ENCODE measurements at places on chromosomes 2 and 18.

- no peak for DNase-seq
Measured at GRCh38 chr2:168673265-168674189, 128.9 kb upstream of the NOSTRIN start.

- DNase-seq, result no peak
Measured at GRCh38 chr2:197011801-197012641, 85.5 kb upstream of the PGAP1 start.

- DNase-seq, result no peak
Measured at GRCh38 chr2:158542577-158542976, 85.8 kb downstream of the PKP4 start.

- DNase-seq, result no peak
Measured at GRCh38 chr2:95008306-95008705, 17.2 kb upstream of the MAL start.

GRCh38 chr2:135951041-135951583, 34.3 kb downstream of the DARS1 start:
- DNase-seq, result no peak

DNA sequence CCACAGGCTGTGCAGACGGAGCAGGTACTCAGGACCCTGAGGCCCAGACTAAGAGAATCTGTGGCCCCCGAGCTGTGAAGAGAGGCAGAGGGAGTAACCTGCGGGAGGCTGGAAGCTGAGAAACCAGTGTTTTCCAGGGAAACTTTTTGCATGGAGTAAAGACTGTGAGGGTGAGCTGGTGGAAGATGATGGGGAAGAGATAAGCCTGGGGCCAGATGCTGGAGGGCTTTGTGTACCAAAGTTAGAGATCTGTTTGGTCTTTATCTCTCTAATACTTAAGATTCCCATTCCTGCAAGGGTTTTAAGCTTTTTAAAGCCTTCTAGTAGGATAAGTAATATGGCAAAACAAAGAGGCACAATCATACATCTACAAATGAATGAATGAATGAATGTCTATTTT, 43.7 kb upstream of the MEX3C start:
- no peak for DNase-seq

DNA sequence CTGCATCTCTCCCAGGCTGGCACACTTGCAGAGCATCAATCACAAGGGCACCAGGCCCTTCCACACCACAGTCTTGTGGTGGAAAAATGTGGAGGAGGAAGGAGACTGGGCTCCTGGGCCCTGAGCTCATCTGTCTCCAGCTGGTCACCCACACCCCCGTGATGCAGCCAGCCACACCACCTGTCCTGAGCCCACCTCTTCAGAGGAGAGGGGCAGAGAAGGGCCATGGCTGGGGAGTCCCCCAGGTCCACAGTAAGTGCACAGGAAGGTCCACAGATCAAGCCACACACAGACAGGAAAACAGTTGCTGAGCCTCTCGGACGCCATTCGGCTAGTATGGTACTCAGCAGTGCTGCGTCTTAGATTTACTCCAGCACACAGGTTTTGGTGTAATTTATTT, 203.5 kb upstream of the SALL3 start:
- no peak for DNase-seq

DNA sequence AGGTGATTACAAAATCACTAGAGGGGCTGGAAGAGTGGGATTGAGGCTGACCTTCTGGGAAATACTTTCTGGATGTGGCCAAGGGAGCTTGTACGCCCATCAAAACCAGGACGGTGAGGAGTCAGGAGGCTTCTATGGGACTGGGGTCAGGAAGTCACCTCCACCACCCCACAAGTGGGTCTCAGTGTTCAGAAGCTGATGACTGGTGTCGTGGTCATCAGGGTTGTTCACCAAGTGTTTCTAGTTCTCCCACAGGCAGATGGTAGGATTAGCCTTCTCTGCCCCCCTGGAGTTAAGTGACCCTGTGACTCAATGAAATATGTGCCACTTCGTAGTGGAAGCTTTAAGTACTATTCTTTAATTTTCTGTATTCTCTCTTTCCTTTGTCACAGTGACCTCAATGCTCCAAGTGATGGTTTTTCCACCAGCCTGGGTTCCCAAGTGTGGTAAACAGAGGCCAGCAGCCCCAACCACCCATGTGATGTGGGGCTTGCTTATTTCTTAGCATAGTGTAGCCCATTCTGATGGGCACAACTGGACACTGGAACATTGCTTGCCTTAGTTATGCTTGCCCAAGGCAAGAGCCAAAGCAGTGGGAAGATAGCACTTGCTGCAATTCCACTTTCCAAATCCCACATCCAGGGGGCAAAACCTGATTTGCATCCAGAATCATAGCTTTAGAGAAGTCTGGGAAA, 258.8 kb downstream of the CYP26B1 start:
- DNase-seq, result no peak

DNA sequence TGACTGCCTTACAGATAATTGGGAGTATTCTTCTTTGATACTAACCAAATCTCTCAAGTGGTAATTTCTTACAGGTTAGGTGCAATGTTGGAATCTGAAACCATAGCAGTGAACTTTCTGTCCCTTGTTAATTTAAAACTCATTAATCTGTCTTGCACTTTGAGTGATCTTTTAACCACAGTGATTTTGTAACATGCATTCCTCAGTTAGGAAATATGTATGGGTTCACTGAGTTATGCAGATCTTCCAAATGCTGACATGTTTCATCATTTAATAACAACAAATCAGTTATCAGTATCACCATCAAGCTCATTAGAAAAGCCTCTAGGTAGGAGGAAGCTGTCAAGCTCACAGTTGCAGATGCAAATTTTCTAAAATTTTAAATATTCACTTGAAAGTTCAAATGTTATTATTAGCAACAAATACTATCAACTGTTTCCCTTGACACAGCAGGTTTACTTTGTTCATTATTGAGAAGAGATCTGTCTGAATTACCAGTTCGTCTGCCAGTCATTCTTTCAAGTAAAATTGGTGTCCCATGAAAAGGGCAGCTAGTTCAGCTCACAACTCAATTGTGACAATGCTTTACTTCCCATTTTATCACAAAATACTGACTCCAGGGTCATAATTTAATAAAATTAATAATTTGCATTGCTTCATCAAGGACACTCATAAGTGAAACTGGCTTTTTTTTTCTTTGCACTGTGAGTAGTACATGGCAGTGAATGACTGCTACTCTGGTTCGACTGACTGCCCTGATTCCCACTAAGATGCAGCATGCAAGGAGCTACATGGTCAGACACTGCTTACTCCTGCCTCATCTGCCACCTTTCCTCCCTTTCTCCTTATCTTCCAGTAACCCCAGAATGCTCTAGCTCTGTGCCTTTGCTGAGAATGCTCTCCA, 31.6 kb downstream of the SUCLG1 start:
- no peak for DNase-seq

DNA sequence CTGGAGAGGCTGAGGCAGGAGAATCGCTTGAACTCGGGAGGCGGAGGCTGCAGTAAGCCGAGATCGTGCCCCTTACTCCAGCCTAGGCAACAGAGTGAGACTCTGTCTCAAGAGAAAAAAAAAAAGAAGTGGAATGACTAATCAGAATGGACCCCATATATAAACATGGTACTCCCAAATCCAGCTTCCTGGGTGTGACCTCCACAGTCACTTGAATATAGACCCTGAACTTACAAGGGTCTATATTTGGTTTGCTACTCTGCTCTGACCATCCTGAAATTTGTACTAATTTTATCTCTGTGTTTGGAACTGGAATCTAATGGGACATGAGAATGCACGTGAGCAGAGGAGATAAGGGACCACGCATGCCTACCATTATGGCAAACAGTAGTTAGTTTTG, 275.0 kb downstream of the TNS1 start:
- DNase-seq, result no peak

DNA sequence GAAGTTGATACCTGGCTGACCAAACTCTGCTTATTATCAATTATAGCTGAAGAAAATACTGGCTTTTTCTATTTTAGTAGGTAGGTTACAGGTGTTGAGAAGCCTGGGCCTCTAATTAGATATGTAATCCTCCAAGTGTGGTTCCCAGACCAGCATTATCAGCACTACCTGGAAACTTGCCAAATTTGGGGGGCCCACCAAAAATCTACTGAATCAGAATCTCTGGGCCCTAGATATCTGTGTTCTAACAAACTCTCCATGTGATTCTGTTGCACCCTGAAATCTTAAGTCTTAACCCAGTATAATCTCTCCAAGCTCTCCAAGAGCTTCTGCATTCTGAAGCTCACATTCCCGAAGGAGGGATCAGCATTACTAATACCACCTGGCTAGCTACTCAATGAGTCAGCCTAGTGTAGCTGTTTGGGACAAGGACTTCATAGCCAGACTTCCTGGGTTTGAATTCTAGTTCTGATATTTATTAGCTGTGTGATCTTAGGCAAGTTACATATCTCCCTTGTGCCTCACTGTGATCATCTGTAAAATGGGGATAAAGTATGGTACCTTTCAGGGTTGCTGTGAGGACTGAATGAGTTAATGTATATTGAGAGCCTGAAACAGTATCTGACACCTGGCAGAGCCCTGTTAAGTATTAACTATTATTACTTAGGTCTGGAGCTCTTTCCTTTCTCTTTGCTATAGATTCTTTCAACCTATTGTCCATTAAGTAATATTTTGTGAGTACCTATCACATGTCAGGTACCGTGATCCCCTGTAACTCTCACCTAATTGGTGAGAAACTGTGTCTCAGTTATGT, 94.1 kb upstream of the CD302 start:
- no peak for DNase-seq

GRCh38 chr2:130373808-130374365, 18.0 kb downstream of the PTPN18 start:
- DNase-seq, result no peak

DNA sequence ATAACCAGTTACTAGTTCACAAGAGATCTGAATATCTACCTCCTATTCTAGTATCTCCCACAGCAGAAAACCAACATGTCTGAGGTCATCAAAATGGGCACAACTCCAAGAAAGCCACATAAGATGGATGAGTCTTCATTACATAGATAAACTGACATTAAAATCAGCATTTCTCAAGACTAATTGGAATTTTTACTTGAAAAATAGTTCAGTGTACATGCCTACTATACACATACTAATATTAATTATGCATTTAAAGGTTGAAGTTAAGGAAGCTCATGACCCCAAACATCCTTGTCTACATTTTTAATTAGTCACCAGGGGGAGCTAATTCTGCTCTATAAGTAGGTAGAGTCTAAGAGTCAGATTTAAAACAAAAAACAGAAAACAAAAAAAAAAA, 41.9 kb downstream of the ZNF521 start:
- no peak for DNase-seq

Data from activated T-cell treated with anti-CD3 and anti-CD28 coated beads, Interleukin-2, amount 50 U/mL, for 48 hours (primary cell).